ENCODE measurements at places on chromosomes 1 and 21. TPM values are rescaled to one million over a fixed set of nuclear protein-coding genes. Genes with fewer than 3 reads are reported as not detected.
A peak's percentile ranks its signal among the peaks of the same experiment; 100 is the strongest.

GRCh38 chr1:110903853-110904500, 31.0 kb downstream of the CD53 start:
- DNase-seq, result no peak

- no peak for DNase-seq
These were observed 379.9 kb downstream of the PTBP2 start for GRCh38 chr1:97101509-97101908.

- DNase-seq, result no peak
These were observed 9.3 kb upstream of the ANGPTL3 start for GRCh38 chr1:62588000-62588399.

DNA sequence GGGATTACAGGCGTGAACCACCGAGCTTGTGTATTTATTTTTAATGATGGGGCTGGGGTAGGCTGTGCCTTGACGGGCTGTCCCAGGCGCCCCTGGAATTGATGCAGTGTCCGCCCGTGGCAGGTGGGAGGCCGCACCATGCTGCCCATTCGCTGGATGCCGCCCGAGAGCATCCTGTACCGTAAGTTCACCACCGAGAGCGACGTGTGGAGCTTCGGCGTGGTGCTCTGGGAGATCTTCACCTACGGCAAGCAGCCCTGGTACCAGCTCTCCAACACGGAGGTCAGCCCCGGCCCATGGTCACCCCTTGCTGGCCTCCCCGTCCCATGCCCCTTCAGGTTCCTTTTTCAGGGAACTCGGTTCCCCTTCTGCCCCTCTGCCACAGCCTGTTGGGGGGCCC, 13.6 kb upstream of the PEAR1 start:
- DNase-seq, result no peak

DNA sequence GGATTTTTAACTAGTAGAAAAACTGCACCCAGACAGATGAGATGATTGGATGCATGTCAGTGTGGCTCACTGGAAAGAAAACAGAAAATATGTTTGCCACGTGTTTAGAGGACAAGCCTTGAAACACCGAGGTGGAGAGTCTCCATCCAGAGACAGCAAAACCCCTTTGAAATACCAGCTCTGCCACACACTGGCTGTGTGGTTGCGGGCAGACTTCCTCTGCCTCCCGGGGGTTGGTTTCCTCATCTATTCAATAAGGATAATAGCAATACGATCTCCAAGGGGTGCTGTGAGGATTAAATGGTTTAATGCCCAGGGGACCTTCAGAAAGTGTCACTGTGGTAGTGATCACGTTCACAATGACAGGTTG, 67.2 kb upstream of the PARP1 start:
- DNase-seq, result no peak

Gene HES4
- total RNA-seq, result 44.1 TPM

Gene STUM
- 1.6 TPM for total RNA-seq

- no peak for DNase-seq
These were observed 221.4 kb upstream of the PKN2 start for GRCh38 chr1:88462488-88463261.

- DNase-seq, result no peak
These were observed 149.8 kb downstream of the ETS2 start for GRCh38 chr21:38955495-38955894.

GRCh38 chr1:29267321-29268070, 31.2 kb downstream of the PTPRU start:
- no peak for DNase-seq

DNA sequence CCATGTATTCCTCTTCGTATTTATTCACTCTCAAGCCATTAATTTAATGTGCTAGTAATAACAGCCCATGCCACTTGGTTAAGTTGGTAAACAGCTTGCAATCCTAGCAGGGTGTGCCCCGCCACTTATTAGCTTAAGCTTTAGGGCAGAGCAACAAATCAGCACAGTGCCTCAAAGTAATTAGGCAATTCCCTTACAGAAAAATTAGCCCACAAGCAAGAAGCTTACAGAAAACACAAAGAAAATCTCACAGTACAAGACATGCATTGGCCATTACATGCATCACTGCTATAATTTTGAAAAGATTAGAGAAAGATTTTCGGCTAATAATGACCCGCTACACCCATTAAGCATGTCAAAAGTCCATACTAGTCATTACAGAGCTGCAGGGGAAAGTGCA, 47.6 kb downstream of the TGFB2 start:
- no peak for DNase-seq

GRCh38 chr1:112033439-112034120, 44.1 kb upstream of the KCND3 start:
- peak; percentile 48 for DNase-seq

Data from body of pancreas (tissue), 4 donors.